NCI-H1048 (cell line): ENCODE measurements at places on chromosomes 7 and 10.

DNA sequence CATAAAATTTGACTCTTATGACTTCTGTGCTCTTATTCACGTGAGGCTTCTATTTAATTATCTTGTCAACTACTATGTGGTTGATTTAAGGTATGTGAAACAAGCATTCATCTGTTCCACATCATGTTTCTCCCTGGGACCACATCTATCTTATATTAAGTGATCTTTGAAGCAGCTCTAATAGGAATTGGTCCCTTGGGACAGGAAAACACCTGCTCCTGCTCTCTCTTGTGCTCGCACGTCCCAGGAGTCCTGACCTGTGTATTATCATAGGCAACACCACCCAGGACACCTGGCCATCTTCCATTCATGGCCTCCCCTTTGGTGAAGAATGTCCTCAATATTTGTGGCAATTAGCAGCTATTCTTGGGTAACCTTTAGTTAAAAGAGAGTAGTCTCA, 269.2 kb downstream of the NRG3 start:
- no peak for DNase-seq

GRCh38 chr7:101168412-101169049, 3.2 kb upstream of the VGF start:
- DNase-seq = no peak

GRCh38 chr10:22624287-22624738, 90.1 kb downstream of the PIP4K2A start:
- no peak for DNase-seq

- DNase-seq = no peak
Observed at GRCh38 chr7:114953724-114954123, 31.8 kb downstream of the MDFIC start.

GRCh38 chr10:62719061-62719460, 85.5 kb upstream of the ADO start:
- no peak for DNase-seq

GRCh38 chr7:28855538-28856217, 102.5 kb downstream of the TRIL start:
- DNase-seq = no peak

GRCh38 chr10:121702351-121703320, 104.4 kb upstream of the FGFR2 start:
- no peak for DNase-seq

DNA sequence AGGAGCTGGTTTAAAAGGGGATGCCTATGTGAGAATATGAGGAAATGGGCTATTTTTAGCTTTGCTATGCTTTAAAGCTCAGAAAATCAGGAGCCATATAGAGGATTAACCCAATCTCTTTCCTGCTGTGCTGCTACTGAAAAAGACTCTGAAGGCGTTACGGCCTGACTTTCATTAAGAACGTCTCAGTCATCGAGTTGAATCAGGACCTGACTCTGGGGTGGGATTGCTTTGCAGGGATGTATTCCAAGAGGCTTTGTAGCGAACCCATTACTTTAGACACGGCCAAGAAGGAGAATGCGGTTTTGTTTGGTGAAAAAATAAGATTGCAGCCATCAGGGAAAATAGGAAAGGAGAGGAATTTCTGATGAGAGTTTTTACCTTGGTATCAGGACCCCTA, 426.9 kb downstream of the CCSER2 start:
- no peak for DNase-seq

- DNase-seq = no peak
Observed at GRCh38 chr7:7417851-7418250, 117.8 kb downstream of the COL28A1 start.

GRCh38 chr10:100076750-100077149, 4.9 kb downstream of the CPN1 start:
- DNase-seq = no peak
